Activated T-cell treated with anti-CD3 and anti-CD28 coated beads, Interleukin-2, amount 50 U/mL, for 48 hours (primary cell): ENCODE measurements at places on chromosomes 11 and 22.

DNA sequence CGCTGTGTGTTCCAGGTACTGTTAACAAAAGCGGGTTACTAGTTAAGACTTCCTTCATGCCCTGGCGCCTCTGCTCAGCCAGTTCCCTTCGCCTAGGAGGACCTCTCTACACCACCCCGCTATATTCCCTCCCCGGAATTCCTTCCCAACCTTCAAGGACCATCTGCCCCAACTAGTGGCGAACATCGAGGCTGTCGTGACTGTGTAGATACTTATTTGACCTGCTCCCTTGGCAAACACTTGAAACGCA is 450 bp upstream of the BCL2L13 start:
- no peak for DNase-seq

DNA sequence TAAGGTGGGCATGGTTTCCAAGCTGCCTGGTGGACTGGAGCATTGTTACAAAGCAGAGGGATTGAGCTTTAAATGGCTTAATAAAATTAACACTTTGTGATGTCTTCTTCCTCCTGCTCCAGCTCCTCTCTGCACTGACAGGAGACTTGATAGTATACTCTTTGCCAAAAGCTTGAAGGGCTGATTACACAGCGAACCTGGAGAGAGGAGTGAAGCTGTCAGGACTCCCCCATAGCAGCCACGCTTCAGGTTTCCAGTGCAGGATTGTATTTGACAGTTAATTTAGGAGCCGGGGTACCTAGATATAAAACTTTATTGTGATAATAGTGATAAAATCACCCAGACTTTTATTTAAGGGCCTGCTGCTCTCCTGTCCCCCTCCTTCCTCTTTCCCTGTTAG is 50.0 kb downstream of the TRIM44 start:
- DNase-seq: no peak

DNA sequence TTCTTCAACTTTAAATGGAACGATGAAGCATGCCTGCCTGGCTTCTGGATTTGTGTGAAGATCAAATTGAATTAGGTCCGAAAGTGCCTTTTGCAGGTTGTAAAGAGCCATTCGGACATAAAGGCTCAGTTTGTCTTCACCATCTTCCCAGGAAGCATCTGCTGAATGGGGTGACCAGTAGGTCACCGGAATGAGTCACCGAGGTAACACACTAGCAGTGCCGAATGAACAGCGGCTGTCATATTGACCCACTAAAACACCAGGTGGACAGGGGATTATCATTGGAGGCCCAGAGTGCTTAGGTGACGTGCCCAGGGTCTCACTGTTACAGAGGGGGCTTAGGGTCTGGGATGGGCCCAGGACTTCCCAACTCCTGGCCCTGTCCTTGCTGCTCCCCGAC is 43.1 kb upstream of the MYH9 start:
- DNase-seq: no peak

- DNase-seq: no peak
Measured at GRCh38 chr11:132620423-132620822, 911.9 kb downstream of the OPCML start.

DNA sequence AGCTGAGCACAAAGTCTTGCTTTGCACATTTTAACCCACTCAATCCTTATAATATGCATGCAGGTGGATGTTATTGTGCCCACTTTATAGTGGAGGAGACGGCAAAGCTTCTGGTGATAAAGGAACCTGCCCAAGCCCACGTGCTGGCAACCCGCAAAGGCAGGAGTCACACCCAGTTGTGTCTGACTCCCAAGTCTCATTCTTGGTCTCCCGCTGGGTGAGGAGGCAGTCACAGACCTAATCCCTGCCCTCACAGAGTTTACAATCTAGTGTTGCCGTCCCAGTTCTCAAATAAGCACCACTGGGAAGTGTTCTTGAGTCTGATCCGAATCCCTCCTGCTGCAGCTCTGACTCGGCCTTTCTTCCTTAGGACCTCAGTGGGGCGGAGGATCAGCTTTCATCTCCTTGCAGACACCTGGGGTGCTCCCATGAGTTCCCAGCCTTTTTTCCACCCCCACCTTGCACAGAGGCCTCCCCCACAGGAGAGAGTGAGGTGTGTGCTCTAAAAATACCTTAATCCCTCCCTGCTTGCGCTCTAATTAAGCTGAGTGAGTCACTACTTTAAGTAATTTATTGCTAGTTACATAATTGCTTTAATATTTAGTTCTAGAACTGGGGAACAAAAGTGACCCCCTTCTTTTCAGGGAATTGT is 15.1 kb downstream of the PDE2A start:
- no peak for DNase-seq

DNA sequence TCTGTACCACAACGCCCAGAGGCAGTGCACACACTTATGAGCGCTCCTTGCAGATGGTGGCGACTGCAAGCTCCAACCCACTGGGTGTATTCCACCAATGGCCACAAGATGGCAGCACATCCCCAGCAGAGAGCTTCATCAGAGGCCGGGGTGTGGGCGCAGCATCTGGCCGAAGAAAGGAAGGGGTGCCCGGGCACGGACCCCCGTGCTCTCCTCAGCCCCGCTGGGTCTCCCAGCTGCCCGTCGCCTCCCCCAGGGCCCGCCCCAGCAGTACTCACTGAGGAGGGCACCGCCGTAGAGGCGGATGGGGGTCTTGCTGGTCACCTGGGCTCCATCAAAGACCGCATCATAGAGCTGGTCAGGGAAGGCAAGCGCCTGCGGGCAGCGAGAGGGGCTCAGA is 14.2 kb downstream of the TP53I11 start:
- DNase-seq: peak; percentile 92

GRCh38 chr22:35089139-35089538 is 23.2 kb downstream of the ISX start:
- no peak for DNase-seq

DNA sequence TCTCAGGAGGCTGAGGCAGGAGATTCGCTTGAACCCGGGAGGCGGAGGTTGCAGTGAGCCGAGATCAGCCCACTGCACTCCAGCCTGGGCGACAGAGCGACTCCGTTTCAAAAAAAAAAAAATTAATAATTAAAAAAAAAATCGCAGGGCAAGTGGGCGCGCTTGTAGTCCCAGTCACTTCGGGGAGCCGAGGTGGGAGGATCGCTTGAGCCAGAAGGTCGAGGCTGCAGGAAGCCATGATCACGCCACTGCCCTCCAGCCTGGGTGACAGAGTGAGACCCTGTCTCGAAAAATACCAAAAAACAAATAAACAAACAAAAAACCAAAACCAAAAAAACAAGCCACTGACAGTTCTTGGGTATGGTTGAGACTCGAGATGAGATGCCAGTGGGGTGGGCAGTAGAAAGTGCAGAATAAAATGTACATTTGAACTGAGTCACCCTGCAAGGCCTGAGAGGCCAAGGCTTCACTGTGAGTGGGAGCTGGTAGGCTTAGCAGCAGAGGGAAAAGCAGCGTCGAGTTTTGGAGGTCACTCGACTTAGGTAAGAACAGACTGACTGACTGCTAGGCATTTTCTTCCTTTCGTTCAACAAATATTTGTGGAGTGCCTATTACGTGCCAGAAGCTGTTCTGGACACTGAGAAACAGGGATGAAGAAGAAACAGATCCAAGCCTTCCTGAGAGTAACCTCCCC is 635 bp upstream of the LDHA start:
- DNase-seq: no peak

- DNase-seq: no peak
Measured at GRCh38 chr11:119652907-119653659, 75.9 kb downstream of the NECTIN1 start.

DNA sequence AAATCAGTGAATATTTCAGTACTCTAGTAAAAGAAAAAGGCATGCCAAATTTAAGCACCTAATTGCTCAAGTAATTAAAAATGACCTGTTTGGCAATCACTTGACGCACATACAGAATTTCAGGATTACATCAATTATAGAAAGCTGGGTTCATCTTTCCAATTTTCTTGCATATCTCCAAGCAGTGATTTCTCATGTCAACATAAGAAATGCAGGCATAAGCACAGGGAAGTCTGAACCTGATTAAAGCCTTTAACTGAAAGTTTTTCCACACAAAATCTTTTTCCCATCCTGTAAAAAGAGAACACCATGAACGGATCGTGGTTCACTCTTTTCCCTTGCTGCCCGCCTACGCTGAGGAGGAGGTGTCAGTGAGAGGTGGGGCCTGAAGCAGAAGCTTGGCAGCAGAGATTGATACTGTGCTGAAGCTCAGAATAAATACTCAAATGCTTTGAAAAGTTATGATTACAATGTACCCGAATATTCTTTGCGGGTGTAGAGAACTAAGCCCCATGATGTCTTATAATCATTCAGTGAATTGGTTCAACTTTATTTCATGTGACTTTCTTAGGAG is 704.1 kb upstream of the CCDC90B start:
- DNase-seq: no peak

DNA sequence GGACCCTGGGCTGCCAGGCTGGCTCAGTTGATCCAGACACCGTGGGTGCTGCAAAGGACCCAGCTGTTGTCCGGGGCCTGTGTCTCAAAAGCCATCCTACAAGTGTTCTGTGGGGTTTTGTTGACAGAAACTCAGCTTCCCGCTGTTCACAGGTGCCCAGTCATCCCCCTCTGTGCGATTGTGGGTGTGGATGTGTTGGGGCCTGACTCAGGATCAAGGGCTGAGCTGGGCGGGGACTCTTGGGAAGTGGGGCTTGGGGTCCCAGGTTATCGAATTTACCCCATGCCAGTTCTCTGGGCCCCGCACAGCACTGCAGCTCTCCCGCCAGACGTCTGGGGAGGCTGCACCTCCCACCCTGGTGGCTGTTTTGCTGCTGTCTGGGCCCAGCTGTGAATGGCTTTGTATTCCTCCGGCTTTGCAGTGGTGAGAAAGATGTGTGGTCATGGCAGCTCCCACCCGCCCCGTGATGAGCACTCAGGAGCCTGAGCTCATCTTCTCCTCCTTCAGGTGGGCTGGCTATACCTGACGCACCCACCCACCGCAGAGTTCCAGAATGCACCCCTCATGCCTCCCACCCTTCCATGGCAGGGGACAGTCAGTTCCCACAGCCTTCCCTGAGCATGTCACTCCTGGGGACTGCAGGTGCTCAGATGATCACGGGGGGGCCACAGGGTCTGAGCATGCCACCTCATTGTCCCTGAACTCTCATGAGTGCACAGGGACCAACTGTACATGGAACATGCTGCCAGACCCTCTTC is 3.6 kb upstream of the AP2A2 start:
- no peak for DNase-seq

DNA sequence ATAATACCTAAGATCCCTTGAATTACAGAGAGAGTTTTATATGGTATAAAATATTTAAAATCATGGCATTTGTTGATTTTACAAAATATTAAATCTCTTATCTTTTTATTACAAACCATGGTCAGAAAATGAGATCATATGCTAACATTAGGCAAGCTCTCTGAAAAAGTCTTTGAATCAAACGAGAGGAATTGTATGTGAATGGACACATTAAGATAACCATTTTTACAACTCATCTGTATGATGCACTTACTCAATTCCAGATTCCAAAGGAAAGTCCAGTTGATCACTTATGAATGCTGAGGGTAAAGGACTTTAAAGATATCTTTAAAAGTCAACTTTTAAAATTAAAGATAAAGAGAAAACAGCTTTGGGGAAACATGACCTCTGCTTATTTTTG is 83.5 kb upstream of the LUZP2 start:
- DNase-seq: no peak

- DNase-seq: no peak
Measured at GRCh38 chr22:47157093-47157420, 394.6 kb downstream of the TBC1D22A start.

DNA sequence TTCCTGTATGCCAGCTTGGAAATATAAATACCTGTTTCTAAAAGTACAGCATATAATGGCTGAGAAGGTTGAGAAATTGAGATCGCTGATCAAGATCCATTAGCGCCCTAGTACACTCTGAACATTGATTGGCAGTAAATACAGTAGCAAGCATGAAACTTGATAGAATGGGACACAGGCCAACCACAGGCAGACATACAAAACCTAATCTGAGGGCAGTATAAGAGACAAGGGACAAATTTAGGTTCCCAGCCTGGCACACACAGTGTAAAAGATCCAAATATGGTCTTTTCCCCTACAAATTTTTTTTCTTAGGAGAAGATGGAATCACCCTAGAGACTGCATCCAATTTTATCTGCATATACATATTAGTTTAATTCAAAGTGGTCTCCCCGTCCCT is 126.5 kb upstream of the ARHGAP42 start:
- no peak for DNase-seq

GRCh38 chr11:2542406-2542805 is 97.6 kb downstream of the KCNQ1 start:
- no peak for DNase-seq

- no peak for DNase-seq
Measured at GRCh38 chr11:19880088-19880345, 167.4 kb downstream of the NAV2 start.

DNA sequence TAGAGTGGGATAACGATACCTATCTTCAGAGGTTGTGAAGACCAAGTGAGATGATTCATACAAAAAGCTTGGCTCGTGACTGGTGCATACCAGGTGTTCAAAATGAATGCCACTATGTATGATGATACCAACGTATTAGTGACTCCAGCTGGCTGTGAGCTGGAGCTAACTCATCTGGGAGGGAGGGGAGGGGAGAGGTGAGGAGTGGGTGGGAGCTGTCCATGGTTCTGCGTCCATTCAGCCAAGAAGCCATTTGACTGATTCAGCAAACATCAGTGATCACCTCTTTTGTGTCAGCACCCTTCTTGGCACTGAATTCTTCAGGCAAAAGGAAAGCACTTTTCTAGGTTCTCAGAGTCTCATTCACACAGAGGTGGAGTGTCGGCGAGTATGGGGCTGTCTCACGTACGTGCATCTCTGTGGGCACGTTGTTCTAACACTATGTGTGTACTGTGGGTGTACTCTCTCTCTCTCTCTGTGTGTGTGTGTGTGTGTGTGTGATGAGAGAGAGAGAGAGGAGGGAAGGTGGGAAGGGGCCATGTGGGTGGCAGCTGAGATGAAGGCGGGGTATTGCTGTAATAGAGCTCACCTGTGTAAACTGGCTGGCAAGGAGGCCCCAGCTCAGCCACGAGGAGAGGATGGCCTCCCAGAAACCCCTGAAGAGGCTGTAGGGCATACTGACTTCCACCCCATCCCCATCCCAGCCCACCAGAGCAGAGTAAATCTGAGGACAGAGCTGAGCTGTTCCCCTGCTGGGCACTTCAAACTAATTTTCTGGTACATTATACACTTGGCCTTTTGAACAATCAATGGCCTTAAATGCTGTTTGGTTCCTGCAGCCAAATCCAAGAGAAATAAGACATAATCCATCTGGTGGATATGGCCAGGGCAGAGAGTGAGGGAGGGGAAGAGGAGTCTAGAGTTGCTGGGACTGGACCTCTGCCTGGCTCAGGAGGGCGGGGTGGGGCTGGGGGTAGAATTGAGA is 96.1 kb upstream of the THY1 start:
- no peak for DNase-seq

- no peak for DNase-seq
Measured at GRCh38 chr22:29804985-29805384, 33.1 kb downstream of the ASCC2 start.

- no peak for DNase-seq
Measured at GRCh38 chr11:29844701-29845379, 172.0 kb downstream of the KCNA4 start.
